Stimulated activated naive CD8-positive, alpha-beta T cell treated with anti-CD3 and anti-CD28 coated beads, Interleukin-15, Interleukin-2, amounts not matched to agents 100 U/mL and 50 U/mL, for 24 hours (primary cell): ENCODE measurements at places on chromosomes 11 and 22.
A peak's percentile ranks its signal among the peaks of the same experiment; 100 is the strongest.

DNA sequence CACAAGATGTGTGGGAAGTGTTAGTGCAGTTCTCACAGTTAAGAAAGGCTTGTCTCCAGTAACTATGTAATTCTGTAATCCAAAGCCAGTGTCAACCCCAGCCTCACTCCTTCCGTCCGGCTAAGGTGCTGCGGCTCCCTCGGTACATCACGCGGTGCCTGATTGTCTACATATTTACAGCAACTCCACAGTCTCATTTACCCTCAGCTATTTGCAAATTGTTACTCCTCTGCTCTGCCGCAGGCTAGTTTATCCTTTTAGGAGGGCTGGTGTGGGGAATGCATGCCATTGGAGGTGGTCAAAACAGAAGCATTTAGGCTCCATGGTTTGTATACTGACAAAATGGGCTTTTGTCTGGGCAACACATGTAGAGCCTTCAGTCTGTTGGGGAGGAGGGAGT, 358.3 kb downstream of the METTL15 start:
- DNase-seq = no peak

- no peak for DNase-seq
These were observed 19.1 kb downstream of the ST14 start for GRCh38 chr11:130178441-130179339.

GRCh38 chr11:117193130-117194020, 5.8 kb upstream of the TAGLN start:
- DNase-seq = no peak

DNA sequence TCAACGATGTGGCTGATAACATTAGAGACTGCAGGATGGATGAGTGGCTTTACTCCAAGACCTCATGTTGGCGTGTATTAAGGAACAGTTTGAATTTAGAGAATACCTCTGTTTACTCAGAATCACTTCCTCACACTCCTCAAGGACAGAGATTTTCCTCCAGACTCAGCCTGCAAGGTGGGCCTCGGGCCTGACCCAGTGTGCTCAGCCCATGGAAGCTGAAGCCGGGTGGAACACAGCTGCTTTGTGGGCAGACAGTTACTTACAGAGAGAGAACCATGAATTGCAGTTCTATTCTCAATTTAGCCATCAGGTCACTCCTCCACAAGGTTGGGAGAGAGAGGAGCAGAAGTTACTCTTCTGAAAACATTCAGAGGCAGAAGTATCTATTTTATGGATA, 135.8 kb downstream of the SNX19 start:
- DNase-seq = no peak

- DNase-seq = peak; percentile 86
These were observed at the start of gene EIF4ENIF1 for GRCh38 chr22:31489632-31490495. TSS of gene EIF4ENIF1 (minus strand) at chr22:31489842. CDS start at chr22:31488718, 1,124 bp downstream.

DNA sequence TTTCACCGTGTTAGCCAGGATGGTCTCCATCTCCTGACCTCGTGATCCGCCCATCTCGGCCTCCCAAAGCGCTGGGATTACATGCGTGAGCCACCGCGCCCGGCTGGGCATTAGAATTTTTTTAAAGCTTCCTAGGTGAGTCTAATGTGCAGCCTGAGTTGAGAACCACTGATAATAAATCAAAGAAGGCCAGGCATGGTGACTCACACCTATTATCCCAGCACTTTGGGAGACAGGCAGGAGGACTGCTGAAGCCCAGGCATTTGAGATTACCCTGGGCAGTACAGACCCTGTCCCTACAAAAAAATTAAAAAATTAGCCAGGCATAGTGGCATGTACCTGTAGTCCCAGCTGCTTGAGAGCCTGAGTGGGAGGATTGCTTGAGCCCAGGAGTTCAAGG, 13.7 kb downstream of the MEI1 start:
- no peak for DNase-seq

DNA sequence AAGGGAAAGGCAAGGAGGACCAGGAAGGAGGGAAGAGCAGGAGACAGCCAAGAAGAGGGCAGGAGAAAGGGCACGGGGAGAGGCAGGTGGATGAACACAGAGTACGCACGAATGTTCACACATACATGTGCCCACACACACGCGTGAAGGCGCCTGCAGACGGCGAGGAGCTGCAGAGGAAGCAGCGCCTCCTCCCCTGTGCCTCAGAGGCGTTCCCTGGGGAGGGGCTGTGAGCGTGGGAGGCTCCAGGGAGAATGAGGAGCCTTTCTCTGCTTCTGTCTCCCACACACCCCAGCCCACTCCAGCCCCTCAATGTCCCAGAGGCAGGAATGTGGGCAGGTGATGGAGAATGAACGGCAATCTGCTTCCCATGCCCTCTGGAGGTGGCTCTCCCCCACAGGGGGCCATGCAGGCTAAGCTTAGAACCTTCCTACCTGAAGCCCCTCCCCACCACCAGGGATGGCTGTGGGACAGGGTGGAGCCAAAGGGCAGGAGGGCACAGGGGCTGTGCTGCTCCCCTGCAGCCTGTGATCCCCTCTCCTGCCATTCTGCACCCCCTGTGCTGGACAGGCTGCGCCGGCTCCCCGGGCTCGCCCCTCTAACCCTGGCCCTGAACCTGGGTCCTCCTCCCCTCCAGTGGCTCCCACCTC, 25.3 kb downstream of the PPM1F start:
- DNase-seq = no peak

- peak; percentile 87 for DNase-seq
These were observed 22.0 kb downstream of the TEF start for GRCh38 chr22:41403532-41404318.

DNA sequence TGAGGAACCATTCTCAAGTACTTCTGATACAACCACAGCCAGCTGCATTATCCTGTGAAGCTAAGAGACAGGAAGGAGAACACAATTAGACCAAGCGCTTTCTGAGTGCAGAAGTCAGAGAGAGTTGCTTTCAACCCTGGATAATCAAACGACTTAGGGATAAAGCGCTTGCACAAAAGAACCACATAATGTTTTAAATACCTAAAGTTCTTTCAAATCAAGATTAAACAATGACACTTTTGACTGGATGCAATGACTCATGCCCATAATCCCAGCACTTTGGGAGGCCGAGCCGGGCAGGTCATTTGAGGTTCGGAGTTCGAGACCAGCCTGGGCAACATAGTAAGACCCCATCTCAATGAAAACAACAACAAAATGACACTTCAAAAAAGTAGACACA, 145.1 kb downstream of the SWAP70 start:
- no peak for DNase-seq

DNA sequence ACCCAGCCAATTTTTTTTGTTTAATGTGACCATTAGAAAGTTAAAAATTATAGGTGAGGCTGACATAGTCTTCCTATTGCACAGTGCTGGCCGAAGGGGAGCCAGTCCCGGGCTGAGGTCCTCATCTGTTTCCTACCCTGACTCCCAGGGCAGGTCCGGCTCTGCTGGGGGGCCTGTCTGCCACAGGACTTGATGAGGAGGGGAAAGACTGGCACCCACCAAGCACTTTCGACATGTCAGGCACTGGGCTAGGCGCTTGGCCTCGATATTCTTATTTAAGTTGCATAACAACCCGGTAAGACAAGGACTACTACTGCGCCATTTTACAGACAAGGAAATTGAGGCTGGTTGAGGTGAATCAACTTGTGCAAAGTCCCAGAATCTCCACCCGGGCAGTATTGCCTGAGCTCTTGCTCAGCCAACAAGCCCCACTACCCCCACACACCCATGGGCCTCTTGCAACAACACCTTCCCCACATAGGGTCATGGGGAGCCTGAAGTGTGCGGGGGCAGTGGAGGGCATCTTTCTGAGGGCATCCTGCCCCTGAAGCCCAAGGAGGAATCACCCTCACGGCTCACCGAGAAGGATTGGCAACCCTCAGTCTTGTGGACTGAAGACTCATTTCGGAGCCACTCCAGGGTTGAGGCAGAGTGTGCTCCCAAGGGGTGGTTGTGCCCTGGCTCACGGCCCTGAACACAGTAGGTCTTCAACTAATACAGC, 62.7 kb upstream of the LINC01488 start:
- no peak for DNase-seq

DNA sequence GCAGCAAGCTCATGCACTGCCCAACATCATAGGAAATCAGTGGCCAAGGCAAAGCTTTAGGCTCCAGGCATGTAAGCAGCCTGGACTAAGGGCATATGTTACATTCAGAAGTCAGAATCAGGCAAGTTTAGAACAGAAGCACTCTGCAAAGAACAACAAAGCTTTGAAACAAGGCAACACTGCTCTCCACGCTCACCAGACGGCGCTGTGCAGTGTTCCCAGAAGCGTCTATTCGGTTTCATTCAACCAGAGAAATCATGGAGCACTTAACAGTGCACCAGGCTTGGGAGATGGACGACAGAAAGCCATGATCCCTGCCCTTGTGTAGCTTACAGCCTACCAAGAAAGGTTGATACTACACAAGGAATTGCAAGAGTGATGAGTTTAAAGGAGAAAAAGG, 555.8 kb downstream of the BUD13 start:
- peak; percentile 27 for DNase-seq

- DNase-seq = no peak
These were observed 533.9 kb upstream of the CCDC90B start for GRCh38 chr11:83819931-83820549.

DNA sequence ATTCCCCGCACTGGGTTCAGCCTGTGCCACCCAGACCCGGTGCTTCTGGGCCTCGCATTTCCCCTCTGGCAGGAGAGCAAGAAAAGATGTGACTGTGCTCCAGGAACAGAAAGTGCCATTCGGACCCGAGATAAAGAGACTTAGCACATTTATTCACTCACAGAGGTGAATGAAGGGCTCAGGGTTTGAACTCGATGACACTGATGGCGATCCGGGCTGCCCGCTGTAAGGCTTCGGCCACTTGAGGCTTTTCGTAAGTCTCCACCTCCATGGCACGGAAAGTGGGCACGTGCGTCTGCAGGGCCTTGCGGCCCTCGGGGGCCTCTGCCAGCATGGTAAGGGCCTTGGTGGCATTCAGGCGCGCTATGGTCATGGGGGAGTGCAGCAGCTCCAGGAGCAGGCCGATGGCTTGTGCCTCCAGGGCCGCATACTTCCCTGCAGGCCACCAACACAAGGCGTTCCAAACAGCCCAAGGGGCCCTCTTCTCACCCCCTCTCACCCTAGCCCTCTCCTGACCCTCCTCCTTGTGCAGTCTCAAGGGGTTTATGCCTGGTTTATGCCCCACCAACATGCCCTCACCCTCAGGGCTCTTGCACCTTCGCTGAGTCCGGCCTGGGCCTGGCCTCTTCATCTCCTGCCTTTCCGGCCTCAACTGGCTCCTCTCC, 10.9 kb upstream of the GNAZ start:
- no peak for DNase-seq

DNA sequence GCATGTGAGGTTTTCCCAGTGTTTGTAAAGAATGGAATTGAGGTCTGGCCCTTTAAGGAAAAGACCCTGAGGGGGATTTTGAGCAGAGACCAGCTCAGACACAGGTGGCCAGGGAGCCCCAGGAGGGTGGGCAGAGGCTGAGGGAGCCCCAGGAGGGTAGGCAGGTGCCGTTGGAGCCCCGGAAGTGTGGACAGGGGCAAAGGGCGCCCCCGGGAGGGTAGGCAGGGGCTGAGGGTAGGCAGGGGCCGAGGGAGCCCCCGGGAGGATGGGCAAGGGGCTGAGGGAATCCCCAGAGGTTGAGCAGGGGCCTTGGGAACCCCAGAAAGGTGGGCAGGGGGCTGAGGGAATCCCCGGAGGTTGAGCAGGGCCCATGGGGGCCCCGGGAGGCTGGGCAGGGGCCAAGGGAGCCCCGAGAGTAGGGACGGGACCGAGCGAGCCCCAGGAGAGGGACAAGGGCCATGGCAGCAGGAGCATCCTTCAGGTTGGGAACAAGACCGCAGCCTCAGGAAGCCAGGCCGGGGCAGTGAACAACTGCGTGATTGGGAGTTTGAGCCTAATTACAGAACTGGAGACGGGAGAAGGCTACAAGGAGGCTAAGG, 292.0 kb downstream of the BRD1 start:
- no peak for DNase-seq

DNA sequence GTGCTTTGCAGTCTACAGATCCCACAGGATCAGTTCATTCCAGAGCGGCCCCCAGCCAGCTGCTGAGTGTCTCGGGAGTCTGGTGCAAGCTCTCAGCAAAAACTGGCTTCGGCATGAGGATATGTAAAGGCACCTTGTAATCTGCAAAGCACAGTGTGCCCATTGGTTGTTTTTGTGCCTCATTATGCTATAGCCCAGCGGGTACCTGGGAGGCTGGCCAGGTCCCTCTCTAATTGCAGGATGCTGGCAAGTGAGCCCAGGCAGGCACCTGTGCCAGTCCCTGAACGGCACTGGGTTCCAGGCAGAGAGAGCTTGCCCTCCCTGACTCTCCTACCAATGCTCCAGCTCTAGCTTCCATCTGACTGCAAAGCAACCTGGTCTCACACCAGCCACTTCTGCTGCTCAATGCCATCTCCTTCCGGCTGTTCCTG, 128.7 kb downstream of the DSCAML1 start:
- no peak for DNase-seq

DNA sequence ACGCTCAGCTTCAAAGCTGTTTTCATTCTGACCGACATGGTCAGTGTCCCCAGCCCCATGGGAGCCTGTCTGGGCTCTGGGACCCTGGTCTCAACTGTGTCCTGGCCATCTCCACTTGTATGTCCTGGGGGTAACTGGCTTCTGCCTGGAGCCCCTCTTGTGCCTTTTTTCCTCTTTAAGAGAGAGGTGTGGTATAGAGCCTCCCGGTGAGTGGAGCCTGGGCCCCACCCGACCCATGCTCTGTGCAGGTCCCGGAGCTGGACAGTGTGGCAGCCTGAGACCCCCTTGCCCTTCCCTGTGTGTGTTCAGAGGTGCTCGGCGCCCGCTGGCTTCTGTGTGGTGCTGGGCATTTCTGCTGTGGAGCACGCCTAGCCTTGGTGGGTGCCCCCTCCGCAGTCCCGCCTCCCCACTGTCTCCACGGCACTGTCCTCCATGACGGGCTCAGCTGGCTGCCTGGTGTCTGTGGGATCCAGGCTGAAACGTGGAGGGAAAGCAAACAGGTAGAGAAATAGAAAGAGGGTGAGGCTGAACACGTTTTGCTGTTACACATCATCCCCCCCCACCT, 74.9 kb downstream of the PARVB start:
- no peak for DNase-seq

DNA sequence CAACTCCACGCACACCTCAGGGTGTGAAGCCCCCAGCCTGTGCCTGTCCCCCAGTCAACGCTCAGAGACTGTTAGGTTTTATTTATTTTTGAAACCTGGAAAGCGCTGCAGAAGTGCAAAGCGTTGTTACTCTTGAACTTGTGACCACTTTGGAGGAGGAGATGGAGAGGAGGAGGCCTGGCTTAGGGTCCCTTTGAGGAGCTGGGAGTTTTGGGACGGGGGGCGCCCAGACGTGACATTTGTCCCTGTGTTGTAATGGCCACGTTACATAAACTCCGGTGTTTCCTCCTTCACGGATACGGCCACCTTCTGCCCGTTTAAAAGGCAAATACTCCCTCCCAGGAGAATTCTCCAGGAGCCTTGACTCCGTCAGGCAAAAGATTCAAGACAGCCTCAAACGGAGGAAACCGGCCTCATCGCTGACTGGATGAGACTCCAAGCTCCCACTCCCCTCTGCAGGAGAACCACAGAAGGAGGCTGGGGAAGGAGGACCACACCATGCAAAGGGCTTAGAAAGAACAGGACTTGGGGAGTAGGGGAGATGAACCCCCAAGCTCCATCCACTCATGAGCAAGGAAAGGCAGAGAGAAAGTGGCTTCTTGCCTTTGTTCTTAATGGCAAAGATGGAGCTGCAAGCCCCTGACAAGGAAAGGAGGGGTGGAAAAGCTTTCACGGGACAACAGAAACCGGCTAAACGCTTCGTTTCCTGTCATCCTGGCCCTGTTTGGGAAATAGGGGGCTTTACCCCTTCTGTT, 630 bp downstream of the PIK3IP1 start:
- DNase-seq = peak; percentile 31
